Prostate gland (tissue), 2 donors: ENCODE measurements at places on chromosomes 13 and 19. TPM values are rescaled to one million over a fixed set of nuclear protein-coding genes. Genes with fewer than 3 reads are reported as not detected.

The SIAH3 gene
- total RNA-seq = 0.06 TPM

The DUS3L gene
- 43.8 TPM for total RNA-seq

The ATP4B gene
- total RNA-seq = 0.34 TPM

The MISP3 gene
- 12.4 TPM for total RNA-seq

The C19orf18 gene
- total RNA-seq = not detected

The B3GNT3 gene
- total RNA-seq = 11.9 TPM

The KLF12 gene
- 9.7 TPM for total RNA-seq

The FBN3 gene
- total RNA-seq = 5.2 TPM

The TPGS1 gene
- total RNA-seq = 94.9 TPM

The ZNF729 gene
- 1.6 TPM for total RNA-seq

The ZNF836 gene
- 19.9 TPM for total RNA-seq

The C19orf67 gene
- 0.97 TPM for total RNA-seq

The UGGT2 gene
- total RNA-seq = 21.1 TPM

The C19orf47 gene
- 27.3 TPM for total RNA-seq

The SLITRK6 gene
- 2.6 TPM for total RNA-seq

The FXYD3 gene
- total RNA-seq = 365 TPM

The FBXO17 gene
- total RNA-seq = 40.5 TPM

The SRRM5 gene
- total RNA-seq = 0.59 TPM

The LYL1 gene
- 4.6 TPM for total RNA-seq

The TBXA2R gene
- 4.0 TPM for total RNA-seq

The POSTN gene
- 8.5 TPM for total RNA-seq

The PRRG2 gene
- 8.1 TPM for total RNA-seq

The STOML3 gene
- not detected for total RNA-seq

The DIAPH3 gene
- 2.4 TPM for total RNA-seq

The CLEC17A gene
- 0.14 TPM for total RNA-seq

The RNF225 gene
- 0.62 TPM for total RNA-seq

The PNMA8C gene
- total RNA-seq = 1.6 TPM

The KL gene
- total RNA-seq = 46.8 TPM

The ADGRE3 gene
- 0.27 TPM for total RNA-seq

The RXFP2 gene
- not detected for total RNA-seq

The KLK3 gene
- 7,620 TPM for total RNA-seq

The MEIOSIN gene
- 1.8 TPM for total RNA-seq

The SLC25A15 gene
- total RNA-seq = 7.4 TPM

The TLE6 gene
- 9.0 TPM for total RNA-seq

The PEG3 gene
- total RNA-seq = 101 TPM

The THSD8 gene
- total RNA-seq = 0.91 TPM

The PCID2 gene
- 47.7 TPM for total RNA-seq

The CEACAM7 gene
- not detected for total RNA-seq

The COL4A1 gene
- 132 TPM for total RNA-seq

The SOHLH2 gene
- total RNA-seq = 5.1 TPM

The ZNF724 gene
- total RNA-seq = 0.73 TPM

The TINCR gene
- 8.4 TPM for total RNA-seq

The ZNF382 gene
- 9.6 TPM for total RNA-seq
